ENCODE measurements at places on chromosomes 7 and 10. TPM values are rescaled to one million over a fixed set of nuclear protein-coding genes. Genes with fewer than 3 reads are reported as not detected.

The UROS gene
- 34.9 TPM for total RNA-seq

The MSS51 gene
- total RNA-seq, result 5.2 TPM

The CCDC126 gene
- total RNA-seq, result 15.7 TPM

The ZNF32 gene
- total RNA-seq, result 26.7 TPM

The OR9A2 gene
- 0.56 TPM for total RNA-seq

The SPOCK2 gene
- total RNA-seq, result 27.8 TPM

The CCL24 gene
- 1.2 TPM for total RNA-seq

The SFRP4 gene
- not detected for total RNA-seq

The PTPN20 gene
- 2.1 TPM for total RNA-seq

The DEPP1 gene
- total RNA-seq, result 0.11 TPM

- DNase-seq, result no peak
- no peak overlapping the region for H3K27ac ChIP-seq
- H3K4me3 ChIP-seq, result no peak overlapping the region
- no peaks in the 10 kb centered on the region for H3K36me3 ChIP-seq
Measured at GRCh38 chr7:116432527-116432916, 67.0 kb upstream of the CAV2 start.

GRCh38 chr10:28381903-28382347 lies 79.1 kb upstream of the MPP7 start:
- no peaks in the 10 kb centered on the region for H3K36me3 ChIP-seq
- peak; percentile 45 for DNase-seq
- peaks cover 5% of the 10 kb centered on the region for H3K27me3 ChIP-seq
- no peak overlapping the region for H3K4me3 ChIP-seq

GRCh38 chr10:112587729-112588128 lies 140.7 kb downstream of the VTI1A start:
- no peaks in the 10 kb centered on the region for H3K27me3 ChIP-seq
- no peak overlapping the region for H3K27ac ChIP-seq
- no peak for DNase-seq

- no peaks in the 10 kb centered on the region for H3K36me3 ChIP-seq
- no peaks in the 10 kb centered on the region for H3K27me3 ChIP-seq
- no peak overlapping the region for H3K27ac ChIP-seq
- no peak for DNase-seq
- no peaks in the 10 kb centered on the region for H3K4me1 ChIP-seq
Measured at GRCh38 chr10:90148116-90148855, 446.9 kb downstream of the KIF20B start.

DNA sequence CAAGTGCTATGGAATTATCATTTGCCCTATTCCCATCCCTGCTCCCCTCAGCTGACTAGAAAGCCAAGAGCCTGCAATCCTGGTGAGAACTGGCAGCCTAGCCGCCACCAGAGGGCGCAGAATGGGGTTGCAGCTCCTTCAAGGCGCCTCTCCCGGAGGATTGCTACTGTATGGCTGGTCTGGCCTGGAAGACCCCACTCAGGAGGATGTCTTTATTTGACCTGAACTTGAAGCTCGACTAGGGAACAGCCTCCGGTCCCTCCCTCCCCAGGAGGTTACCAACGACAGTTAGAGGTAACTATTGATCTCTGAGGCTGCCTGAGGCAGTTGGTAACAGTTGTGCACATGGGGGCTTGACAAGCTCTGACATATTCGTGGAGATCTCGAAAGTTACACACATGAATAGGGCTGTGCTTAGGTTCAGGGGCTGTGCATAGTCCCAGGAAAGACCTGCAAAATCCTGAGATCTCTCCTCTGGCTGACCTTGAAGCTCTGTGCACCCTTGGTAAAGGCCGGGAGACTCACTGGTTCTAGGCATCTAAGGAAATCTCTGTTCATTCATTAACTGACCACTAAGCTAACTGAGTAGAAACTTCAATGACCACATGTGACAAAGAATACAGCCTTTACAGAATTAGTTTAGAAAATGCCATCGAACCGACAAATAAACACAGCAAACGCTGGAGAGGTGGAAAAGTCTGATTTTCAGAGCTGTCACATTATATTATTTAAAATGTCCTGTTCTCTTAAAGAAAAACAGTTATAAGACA lies 65.7 kb downstream of the TSPAN12 start:
- H3K4me3 ChIP-seq, result no peak overlapping the region
- peaks cover 2% of the 10 kb centered on the region for H3K27me3 ChIP-seq
- no peak overlapping the region for H3K27ac ChIP-seq

GRCh38 chr7:65307651-65308299 lies 65.9 kb upstream of the ZNF92 start:
- peak; percentile 22 for DNase-seq
- H3K36me3 ChIP-seq, result no peaks in the 10 kb centered on the region
- peaks cover 2% of the 10 kb centered on the region for H3K27me3 ChIP-seq
- no peak overlapping the region for H3K4me3 ChIP-seq

DNA sequence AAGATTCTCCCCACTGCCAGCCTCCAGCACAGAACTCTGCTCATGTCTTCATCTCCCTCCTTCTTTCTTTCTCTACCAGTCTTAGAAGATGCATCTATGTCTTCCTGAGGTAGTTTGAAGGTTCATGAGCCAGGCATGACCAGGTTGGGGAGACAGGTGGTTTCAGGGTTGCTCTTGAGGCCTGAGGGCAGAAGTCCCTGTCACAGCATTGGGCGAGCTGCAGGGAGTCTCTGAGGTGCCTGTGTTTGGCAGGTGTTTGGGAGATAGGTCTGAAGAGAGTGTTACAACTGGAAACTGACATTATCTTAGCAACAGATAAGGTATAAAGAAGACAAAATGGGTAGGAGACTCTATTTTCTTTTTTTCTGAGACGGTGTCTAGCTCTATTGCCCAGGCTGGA lies 18.7 kb downstream of the PRSS2 start:
- H3K36me3 ChIP-seq, result no peaks in the 10 kb centered on the region
- H3K27me3 ChIP-seq, result no peaks in the 10 kb centered on the region
- peaks cover 69% of the 10 kb centered on the region for H3K4me1 ChIP-seq

- H3K27me3 ChIP-seq, result no peaks in the 10 kb centered on the region
- H3K4me3 ChIP-seq, result no peak overlapping the region
- H3K36me3 ChIP-seq, result no peaks in the 10 kb centered on the region
- H3K27ac ChIP-seq, result no peak overlapping the region
- H3K4me1 ChIP-seq, result no peaks in the 10 kb centered on the region
- DNase-seq, result no peak
Measured at GRCh38 chr10:15700078-15700674, 19.5 kb downstream of the ITGA8 start.

DNA sequence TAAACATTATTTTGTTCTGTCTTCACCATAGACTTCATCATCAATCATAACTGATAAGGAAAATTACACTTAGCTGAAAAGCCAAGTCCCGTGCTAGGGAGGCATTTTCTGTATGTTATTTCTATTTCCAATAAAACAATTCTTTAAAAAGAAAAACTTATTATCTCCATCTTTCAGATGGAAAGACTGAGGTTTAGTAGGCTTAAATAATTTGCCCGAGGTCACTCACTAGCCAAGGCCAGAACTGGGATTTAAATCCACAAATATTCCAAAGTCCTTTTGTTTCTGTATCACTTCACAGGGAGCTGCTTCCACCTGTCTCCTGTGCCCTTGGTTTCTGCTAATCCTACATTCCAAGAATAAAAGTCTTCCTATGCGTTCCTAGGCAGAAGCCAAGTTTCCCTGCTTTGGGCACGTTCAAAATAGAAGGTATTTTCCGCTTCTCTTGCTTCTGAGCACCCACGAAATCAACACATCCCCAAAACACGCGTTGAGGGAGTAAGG lies 732 bp downstream of the CPVL start:
- no peak overlapping the region for H3K4me3 ChIP-seq
- peaks cover 52% of the 10 kb centered on the region for H3K27me3 ChIP-seq
- peaks cover 8% of the 10 kb centered on the region for H3K4me1 ChIP-seq
- H3K27ac ChIP-seq, result no peak overlapping the region
- DNase-seq, result no peak

DNA sequence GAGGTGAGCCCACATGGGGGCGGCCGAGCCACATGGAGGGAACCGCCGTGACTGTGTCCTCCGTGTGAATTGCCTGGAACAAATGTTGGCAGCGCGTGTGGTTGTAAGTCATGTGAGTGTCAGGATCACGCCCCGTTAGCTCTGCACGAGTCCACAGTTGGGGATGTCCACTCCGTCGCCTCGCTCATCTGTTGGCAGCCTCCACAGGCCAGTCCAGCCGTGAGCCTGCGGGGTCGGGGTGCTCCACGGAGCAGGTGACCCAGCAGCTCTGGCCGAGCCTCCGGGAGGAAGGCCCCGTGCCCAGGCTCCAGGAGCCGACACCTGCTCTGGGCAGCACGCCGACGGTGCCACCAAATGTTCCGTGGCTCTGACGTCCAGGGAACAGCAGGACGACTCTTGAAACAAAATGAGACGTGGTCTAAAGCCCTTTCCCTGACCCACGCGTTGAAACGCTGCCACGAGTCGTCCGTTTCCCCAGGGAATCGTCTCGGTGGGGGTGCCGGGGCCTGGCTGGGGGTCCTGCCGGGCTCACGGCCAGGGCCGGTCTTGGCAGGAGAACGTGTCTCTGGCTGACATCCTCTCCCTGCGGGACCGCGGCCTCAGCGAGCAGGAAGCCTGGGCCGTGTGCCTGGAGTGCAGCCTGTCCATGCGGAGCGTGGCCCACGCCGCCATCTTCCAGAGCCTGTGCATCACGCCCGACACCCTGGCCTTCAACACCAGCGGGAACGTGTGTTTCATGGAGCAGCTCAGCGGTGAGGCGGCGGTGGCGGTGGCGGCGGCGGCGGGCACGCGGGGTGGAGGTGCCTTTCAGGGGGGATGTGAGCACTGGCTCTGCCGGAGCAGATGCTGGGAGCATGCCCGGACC lies 7.0 kb downstream of the KNDC1 start:
- DNase-seq, result no peak
- no peaks in the 10 kb centered on the region for H3K4me1 ChIP-seq
- H3K27ac ChIP-seq, result no peak overlapping the region

DNA sequence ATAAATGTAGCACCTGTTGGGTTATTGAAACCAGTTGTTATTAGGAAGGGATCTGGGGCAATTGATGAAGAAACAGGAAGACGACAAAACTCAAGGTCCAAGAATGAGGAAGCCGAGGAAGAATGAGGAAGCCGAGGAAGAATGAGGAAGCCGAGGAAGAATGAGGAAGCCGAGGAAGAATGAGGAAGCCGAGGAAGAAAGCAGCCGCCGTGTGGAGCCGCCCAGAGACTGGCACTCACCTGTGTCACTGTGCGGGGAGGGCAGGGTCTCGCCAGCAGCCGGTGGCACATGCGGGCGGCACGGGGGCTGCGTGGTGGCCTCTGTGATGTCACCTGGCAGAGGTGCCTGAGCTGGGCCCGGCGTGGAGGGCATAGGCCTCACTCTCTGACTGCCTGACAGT lies 71.1 kb upstream of the CFAP46 start:
- H3K27me3 ChIP-seq, result no peaks in the 10 kb centered on the region
- H3K4me1 ChIP-seq, result no peaks in the 10 kb centered on the region
- no peak overlapping the region for H3K27ac ChIP-seq
- H3K4me3 ChIP-seq, result no peak overlapping the region

DNA sequence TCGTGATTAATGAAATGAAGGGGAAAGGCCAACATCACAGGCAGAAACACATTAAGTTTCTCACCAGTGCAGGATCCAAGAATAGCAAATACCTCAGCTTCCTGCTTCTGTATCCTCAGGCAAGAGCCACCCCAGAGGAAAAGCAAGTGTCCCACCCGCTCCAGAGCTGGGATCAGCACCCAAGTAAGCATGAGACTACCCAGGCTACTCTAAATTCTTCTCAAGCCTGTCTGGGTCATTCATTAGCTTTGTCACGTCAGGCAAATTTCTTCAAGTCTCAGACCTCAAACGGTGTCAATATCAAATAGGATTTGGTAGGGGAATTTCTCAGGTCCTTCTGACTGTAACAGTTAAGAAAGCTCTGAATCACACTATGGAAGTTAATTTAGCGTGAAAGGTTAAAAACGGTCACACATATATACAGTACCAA lies 59.0 kb downstream of the GNA12 start:
- H3K27me3 ChIP-seq, result no peaks in the 10 kb centered on the region
- H3K36me3 ChIP-seq, result peaks cover 52% of the 10 kb centered on the region
- H3K4me3 ChIP-seq, result peak overlapping the region; percentile 56
- DNase-seq, result no peak

- H3K27ac ChIP-seq, result no peak overlapping the region
- H3K27me3 ChIP-seq, result no peaks in the 10 kb centered on the region
- no peaks in the 10 kb centered on the region for H3K4me1 ChIP-seq
- no peak overlapping the region for H3K4me3 ChIP-seq
- no peaks in the 10 kb centered on the region for H3K36me3 ChIP-seq
Measured at GRCh38 chr7:114343949-114344708, 70.5 kb upstream of the FOXP2 start.

GRCh38 chr10:61320257-61320587 lies 133.0 kb downstream of the TMEM26 start:
- DNase-seq, result no peak
- H3K4me3 ChIP-seq, result no peak overlapping the region
- no peaks in the 10 kb centered on the region for H3K36me3 ChIP-seq
- no peak overlapping the region for H3K27ac ChIP-seq

DNA sequence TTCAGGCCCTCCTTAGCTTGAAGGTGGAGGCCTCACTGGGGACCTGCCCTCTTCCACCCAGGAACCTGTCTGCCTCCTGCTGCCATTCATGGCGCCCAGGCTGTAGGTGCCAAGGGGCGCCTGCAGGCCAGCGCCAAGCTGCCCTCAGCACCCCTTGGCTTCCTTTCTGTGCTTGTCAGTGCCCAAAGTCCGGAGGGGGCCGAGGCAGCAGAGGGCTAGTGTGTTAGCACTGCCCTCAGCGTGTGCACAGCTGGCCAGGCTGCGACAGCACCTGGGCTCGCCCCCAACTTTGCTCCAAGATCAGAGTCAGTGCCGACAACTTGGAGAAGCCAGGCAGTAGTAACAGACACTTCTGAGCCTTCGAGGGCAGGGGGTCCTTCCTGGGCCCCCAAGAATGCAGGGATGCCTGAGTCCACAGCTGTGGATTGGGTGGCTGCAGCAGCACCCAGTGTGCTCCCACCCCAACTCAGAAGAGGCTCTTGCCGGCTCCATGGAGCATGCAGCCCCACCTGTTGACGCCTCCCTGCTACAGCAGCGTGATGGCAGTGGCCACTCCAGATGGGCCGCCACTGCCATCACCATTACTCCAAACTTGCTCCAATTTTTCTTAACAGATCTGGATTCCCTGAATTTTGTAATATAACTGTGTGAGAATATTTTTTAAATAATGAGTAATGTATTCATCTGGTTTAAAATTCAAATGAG lies 41.7 kb downstream of the CACUL1 start:
- no peak overlapping the region for H3K4me3 ChIP-seq
- H3K4me1 ChIP-seq, result no peaks in the 10 kb centered on the region
- no peak for DNase-seq

DNA sequence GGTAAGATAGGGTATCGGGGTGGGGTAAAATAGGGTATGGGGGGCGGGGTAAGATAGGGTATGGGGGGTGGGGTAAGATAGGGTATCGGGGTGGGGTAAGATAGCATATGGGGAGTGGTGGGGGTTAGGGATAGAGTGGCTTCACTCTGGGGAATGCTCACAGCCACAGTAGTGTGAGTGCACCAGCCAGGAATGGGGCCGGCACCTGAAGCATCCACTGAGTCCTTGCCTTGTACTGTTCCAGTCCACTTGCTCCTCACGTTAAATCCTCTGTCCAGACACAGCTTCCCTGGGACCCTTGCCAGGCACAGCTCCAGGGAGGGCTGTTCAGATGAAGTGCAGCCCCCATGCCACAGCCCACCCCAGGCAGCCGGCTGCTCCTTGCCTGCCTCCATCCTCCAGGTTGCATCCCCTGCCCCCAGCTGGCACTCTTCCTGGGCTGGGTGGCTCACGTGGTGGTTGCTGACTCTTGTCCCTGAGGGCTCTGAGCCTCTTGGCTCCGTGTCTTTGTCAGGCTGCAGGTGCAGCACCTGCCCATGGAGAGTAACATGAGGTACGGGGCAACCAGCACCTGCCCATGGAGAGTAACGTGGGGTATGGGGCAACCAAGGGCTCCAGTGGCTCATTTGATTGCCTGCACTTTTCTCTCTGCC lies 268.4 kb downstream of the TCERG1L start:
- H3K27ac ChIP-seq, result no peak overlapping the region
- no peaks in the 10 kb centered on the region for H3K27me3 ChIP-seq
- no peaks in the 10 kb centered on the region for H3K4me1 ChIP-seq
